ENCODE measurements at places on chromosomes 4 and X.

GRCh38 chr4:11286533-11286932, 142.2 kb downstream of the HS3ST1 start:
- no peak for DNase-seq

DNA sequence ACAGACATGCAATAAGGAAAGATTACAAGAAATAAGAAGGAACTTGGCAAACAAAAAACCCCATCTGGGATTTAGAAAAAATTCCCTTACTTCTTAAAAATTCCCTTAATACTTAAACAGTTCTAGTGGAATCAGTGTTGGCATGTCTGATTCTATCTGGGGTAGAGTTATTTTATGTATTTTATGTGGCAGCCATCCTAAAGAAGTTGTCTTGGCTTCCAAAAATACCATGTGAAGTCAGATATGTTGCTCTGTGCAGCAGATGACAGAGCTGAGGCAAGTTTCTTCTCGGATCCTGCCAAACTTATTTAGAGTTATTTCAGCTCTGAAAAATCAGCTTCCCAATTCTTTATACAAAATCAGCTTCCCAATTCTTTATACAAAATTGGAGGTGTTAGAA, 14.7 kb downstream of the YY2 start:
- no peak for DNase-seq

DNA sequence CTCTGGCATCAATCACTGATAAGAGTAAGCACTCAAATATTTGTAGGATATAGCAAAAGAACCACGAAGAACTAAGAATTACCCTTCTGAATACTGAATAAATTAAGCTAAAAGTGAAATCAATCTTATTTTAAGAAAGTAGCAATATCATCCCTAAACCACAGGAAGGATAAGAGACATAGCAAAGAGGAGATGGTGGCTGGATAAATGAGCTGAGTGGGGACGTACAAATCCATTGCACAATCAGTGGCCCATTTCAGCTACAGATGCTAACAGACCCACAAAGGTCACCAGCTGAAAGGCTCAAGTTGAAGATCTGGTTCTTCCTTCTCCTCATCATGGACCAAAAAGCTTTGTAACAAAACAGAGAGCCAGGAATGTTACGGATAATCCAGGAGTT, 77.1 kb downstream of the SLC9A7 start:
- DNase-seq: no peak

DNA sequence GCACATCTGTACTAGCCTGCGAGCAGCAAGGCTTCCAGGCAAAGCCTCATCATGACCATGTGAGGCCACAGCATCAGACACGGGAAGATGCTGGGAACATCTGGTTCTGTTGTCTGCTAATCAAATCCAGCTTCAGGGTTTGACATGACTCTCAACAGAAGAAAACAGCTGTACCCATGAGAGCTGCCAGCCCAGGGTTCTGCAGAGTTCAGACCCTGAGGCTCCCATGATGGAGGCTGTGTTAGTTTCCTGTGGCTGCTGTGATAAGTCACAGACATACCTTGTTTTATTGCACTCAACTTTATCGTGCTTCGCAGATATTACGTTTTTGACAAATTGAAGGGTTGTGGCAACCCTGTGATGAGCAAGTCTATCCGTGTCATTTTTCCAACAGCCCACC, 37.5 kb downstream of the JAKMIP1 start:
- DNase-seq: no peak

DNA sequence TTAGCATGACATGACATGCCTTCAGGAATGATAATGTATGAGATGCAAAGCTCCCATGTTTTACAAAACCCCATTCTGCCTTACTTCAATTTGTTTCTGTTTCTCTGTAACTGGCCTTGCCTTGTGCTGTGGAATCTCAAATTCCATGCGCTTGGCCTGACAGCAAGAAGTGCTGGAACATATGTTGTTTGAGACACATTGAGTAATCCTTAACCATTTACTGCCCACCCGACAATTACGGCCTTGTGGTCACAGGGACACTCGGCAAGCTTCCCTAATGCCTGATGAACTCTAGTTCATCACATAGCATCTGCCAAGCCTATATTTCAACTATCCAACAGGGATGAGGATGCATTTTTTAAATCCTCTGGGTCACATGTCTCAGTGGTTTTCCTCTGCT, 226.4 kb upstream of the CASK start:
- no peak for DNase-seq

DNA sequence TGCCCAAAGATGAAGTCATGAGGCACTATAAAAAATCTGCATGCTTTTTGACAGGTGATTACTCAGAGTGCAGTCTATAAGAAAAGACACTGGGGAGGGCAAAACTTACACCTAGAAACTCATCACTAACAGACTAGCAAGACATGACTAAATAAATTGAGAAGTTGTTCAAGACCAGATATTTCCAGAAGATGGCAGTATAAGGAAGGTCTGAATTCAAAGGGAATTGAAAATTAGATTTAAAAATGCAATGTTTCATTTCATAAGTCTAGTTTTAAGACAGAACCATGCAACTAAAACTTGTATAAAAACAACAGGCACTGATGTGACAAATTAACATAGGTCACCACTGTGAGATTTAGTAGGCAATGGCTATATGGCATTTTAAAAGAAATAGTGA, 232.5 kb upstream of the POF1B start:
- no peak for DNase-seq

- no peak for DNase-seq
Measured at GRCh38 chrX:107505223-107505622, 55.8 kb downstream of the FRMPD3 start.

DNA sequence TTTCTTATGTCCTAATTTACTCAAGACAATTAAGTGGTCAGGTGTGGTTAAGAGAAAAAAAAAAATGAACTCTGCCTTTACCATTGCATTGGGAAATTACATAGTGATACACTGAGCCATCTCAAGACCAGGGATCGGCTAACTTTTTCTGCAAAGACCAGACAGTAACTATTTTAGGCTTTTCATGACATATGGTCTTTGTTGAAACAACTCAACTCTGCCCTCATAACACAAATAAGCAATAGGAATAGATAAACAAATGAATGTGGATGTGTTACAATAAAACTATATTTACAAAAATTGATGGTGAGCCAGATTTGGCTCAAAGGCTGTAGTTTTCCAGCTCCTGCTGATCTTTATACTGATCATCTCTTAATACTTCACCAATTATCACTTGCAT, 632.6 kb upstream of the INTU start:
- DNase-seq: no peak

Data from stimulated activated CD4-positive, alpha-beta T cell treated with anti-CD3 and anti-CD28 coated beads, Interleukin-15, amount 100 ng/mL, for 1 hour (primary cell).